ENCODE measurements at places on chromosomes 4 and X. TPM values are rescaled to one million over a fixed set of nuclear protein-coding genes. Genes with fewer than 3 reads are reported as not detected.

DNA sequence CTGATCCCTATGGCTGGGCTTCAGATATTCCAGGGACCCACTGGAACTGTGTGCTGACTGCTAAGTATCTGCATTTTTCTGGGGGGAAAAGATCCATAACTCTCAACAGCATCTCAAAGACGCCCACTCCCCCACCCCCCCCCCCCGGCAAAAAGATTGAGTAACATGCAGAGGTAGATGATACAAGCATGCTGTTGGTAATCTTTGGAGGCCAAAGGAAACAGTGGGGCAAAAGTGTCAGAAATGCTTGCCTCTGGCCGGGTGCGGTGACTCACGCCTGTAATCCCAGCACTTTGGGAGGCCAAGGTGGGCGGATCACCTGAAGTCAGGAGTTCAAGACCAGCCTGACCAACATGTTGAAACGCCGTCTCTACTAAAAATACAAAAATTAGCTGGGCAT lies 12.2 kb downstream of the XPNPEP2 start:
- no peak for DNase-seq

DNA sequence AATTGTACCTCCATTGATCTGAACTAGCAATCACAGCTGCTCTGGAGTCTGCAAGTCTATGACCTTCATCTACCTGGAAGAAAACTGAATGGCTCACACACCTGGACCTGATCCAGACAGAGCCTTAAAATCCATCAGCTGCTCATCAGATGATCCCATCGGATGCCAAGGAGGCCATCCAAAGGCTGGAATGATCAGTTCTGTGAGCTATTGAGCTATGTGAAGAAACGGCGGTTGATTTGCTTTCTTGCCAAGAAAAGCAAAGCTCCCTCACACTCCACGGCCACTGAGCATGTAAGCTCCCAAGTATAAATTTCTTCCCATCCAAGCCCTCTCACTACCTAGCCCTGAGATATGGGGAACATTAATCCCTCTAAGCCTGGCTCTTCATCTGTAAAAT lies 63.1 kb downstream of the RELL1 start:
- DNase-seq = no peak

DNA sequence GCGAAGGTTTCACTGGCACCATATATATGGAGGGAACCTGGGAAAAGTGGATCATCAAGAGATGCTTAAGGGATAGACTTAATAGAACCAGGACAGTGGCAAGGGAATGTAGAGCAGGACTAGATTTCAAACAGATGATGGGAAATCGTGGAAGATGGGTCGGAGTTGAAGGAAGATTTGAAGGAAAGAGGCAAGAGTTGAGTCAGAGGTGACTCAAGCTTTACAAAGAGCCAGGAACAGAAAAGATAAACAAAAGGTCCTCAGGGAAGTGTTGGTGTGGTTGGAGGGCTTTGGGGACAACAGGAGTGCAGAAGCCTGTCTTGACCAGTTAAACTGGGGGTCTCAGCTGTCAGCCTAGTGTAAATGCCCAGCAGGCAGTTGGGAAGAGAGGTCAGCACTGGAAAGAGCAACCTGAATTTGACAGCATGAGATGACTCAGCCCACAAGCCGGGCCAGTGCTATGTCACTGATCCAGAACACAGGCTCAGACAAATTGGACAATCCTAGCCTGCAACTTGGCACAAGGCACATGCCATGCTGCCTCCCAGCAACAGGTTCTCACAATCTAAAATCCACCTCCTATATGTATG lies 230.5 kb downstream of the IDS start:
- no peak for DNase-seq

DNA sequence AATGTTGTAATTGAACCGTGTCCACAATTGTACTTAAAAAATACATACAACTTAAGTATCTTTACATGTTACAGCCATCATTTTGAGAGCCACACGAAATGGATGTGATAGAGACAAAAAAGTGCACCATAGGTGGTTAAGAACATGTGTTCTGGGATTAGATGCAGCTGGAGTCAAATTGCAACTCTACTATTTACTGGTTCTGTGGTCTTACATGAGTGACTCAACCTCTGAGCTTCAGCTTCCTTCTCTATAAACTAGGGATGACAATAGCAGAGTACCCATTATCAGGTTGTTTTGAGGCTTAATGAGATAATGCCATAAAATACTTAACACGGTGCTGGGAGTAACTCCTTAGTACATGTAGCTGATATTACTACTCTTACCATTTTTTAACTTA lies 130.4 kb downstream of the IDS start:
- no peak for DNase-seq

ITM2A gene
- 64.3 TPM for total RNA-seq

- DNase-seq = no peak
Observed at GRCh38 chr4:13612569-13612968, 15.0 kb downstream of the BOD1L1 start.

GPM6B gene
- total RNA-seq = 418 TPM

DNA sequence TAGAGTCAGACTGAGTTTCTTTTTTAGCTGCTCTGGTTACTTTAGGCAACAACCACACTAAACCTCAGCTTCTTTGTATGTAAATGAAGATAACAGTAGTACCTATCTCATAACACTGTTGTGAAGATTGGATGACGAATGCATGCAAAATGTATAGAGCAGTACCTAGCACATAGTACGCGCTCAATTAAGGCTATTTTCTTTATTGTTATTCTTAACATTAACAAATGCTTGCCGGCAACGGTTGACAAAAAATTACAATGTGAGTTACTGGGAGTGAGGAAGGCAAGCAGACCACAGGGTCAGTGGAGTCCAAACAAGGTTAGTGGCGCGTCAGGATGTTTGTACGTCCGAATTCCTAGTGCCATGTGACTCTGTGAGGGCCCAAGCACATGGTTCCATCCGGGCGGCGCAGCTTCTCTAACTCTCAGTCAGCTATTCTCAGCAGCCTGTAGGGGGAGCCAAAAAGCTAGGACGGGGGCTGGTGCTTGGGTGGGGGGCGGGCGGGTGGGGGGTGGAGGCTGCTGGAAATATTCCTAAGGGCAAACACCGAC lies 821 bp upstream of the NALF2 start:
- peak; percentile 31 for DNase-seq

- DNase-seq = no peak
Observed at GRCh38 chrX:10904220-10904619, 206.9 kb upstream of the HCCS start.

GRCh38 chr4:3862640-3863420 lies 96.6 kb downstream of the ADRA2C start:
- DNase-seq = no peak

- DNase-seq = no peak
Observed at GRCh38 chr4:119237642-119238041, 25.1 kb downstream of the USP53 start.
